MCF 10A (cell line): ENCODE measurements at places on chromosomes 7 and 10. TPM values are rescaled to one million over a fixed set of nuclear protein-coding genes. Genes with fewer than 3 reads are reported as not detected.
A peak's percentile ranks its signal among the peaks of the same experiment; 100 is the strongest.

- DNase-seq = no peak
- H3K36me3 ChIP-seq = no peaks in the 10 kb centered on the region
- H3K4me1 ChIP-seq = peaks cover 10% of the 10 kb centered on the region
- no peaks in the 10 kb centered on the region for H3K27me3 ChIP-seq
- no peak overlapping the region for H3K4me3 ChIP-seq
- H3K27ac ChIP-seq = no peak overlapping the region
Observed at GRCh38 chr7:46208635-46209525, 287.8 kb upstream of the IGFBP3 start.

DNA sequence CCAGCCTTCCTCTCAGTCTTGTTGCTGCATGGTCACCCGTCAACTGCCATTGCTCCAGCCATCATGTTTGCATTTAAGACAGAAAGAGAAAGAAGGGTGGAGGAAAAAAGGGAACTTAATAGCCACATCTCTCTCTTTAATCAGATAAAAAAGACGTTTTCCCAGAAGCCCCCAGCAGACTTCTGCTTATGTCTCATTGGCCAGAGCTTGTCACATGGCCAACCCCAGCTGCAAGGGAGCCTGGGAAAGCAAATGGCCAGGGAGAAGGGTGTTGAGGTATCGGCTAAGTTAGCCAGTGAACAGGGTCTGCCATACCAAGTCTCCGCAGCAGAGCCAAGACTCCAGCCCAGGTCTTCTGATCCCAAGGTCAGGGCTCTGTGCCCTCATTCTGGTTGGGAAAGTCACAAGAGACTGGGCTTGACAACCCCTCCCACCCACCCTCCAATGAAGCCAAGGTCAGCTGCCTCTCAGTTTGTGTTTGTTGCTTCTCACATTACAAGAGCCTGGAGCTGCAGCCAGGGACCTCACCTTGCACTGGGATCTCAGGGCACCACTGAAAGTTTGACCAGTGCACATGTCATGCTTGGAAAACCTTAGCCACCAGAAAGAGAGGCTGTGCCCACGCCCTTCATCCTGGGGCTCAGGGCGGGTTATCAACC, 80.3 kb upstream of the LYZL2 start:
- no peaks in the 10 kb centered on the region for H3K36me3 ChIP-seq
- H3K27me3 ChIP-seq = no peaks in the 10 kb centered on the region
- no peak overlapping the region for H3K27ac ChIP-seq
- H3K4me1 ChIP-seq = no peaks in the 10 kb centered on the region
- no peak for DNase-seq
- H3K4me3 ChIP-seq = no peak overlapping the region

- H3K36me3 ChIP-seq = no peaks in the 10 kb centered on the region
- no peaks in the 10 kb centered on the region for H3K4me1 ChIP-seq
- no peak for DNase-seq
- H3K4me3 ChIP-seq = no peak overlapping the region
- no peak overlapping the region for H3K27ac ChIP-seq
Observed at GRCh38 chr7:157514306-157514705, 177.5 kb downstream of the DNAJB6 start.

GRCh38 chr7:22680482-22680911, 46.5 kb upstream of the IL6 start:
- H3K36me3 ChIP-seq = no peaks in the 10 kb centered on the region
- DNase-seq = no peak
- H3K27ac ChIP-seq = no peak overlapping the region
- no peak overlapping the region for H3K4me3 ChIP-seq
- H3K4me1 ChIP-seq = peaks cover 13% of the 10 kb centered on the region

GRCh38 chr10:106139915-106140314, 1024.6 kb downstream of the SORCS1 start:
- H3K4me3 ChIP-seq = no peak overlapping the region
- H3K27me3 ChIP-seq = no peaks in the 10 kb centered on the region
- no peaks in the 10 kb centered on the region for H3K4me1 ChIP-seq

DNA sequence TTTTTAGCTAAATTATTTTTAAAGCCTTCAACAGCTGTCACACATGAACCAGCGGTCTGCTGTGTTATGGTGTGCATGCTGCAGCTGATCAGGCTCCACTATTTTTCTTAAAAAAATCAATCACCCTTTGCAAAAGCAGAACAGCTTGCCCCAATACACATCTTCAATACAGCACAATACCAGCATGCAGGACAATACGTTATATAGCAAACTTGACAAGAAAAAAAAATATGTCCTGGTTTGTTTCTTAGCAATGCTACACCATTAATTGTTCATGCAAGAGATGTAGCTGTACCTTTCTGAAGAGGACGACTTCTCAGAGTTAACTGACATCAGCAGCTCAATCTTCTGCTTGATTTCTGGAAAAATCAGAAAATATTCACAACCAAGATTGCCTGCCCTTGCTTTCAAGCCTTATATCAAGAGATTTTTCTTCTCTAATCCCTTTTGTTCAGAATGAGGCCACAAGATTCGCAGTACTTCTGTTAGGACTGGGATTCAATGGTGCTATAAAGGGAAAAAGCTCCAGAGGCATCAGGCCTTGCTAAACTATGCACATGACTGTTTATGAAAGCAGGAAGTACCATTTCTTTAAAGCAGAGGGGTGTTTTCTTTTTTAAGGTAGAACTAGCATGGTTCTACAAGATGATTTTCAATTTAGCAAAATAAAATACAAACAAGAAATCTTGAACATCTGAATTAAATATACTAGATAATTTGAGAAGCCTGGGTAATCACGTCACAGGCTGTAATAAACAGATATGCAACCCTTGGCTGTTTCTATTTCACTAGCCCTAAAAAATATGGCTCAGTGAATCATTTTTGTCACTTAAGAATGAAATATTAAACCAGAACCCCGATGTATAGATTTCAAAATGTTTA, 120.0 kb downstream of the SRPK2 start:
- H3K36me3 ChIP-seq = no peaks in the 10 kb centered on the region
- DNase-seq = peak; percentile 63
- peak overlapping the region; percentile 85 for H3K4me3 ChIP-seq
- no peaks in the 10 kb centered on the region for H3K27me3 ChIP-seq
- peaks cover 26% of the 10 kb centered on the region for H3K4me1 ChIP-seq

GPR22 gene
- not detected in 2 replicates for total RNA-seq

GALNT17 gene
- total RNA-seq = not detected in 2 replicates

OGDHL gene
- 0.22 and 0.28 TPM in 2 replicates for total RNA-seq
